ENCODE measurements at places on chromosomes 2 and 18.
A peak's percentile ranks its signal among the peaks of the same experiment; 100 is the strongest.

- no peak for DNase-seq
Measured at GRCh38 chr2:124241-124880, 78.1 kb upstream of the FAM110C start.

GRCh38 chr2:3535467-3535793 is 16.1 kb upstream of the ADI1 start:
- DNase-seq: no peak

- DNase-seq: no peak
Measured at GRCh38 chr2:148932536-148932935, 57.5 kb downstream of the KIF5C start.

DNA sequence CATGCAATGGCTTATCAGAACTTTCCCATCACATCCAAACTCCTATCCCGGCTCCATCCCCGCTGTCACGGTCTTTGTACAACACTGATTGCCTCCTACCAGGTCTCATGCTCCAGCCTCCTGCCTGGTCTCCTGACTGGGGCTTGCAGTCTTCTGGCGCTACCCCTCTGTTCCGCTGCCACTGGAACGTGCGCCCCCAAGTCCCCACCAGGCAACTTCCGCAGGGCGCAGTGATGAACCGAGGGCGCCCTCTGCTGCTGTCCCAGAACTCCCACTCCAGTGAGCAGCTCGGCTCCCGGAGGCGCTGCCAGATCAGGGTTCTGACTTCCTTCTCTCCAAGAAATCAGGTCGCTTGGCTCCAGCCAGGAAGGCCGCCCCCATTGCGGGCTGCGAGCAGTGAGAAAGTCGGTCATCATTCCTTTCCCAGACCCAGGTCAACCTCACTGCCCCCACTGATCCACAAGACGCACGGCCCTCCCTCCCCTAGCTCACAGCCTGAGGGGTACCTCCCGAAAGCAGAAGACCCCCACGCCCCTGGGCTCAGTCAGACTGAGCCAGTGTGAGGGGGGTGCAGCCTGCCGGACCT is 43.9 kb upstream of the RAB11FIP5 start:
- DNase-seq: peak; percentile 39

GRCh38 chr2:12320991-12321641 is 395.6 kb upstream of the TRIB2 start:
- no peak for DNase-seq

DNA sequence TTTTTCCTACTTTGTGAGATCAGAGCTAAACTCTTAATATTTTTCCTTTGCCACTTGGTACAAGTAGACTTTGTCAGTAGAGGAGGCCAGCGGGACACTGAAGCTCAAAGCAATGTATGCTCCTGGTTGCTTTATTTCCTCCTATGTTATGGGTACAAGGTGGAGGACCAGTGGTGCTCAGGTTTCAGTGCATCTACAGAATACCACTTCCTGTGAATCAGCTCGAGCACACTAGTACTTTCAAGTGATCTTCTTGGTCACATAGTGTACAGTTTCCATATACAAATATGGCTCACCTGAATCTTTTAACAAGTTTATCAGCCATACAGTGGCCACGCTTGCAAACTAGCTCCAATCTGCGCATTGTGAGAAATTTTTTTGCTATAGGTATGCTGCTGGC is 1674.8 kb upstream of the TMEFF2 start:
- no peak for DNase-seq

DNA sequence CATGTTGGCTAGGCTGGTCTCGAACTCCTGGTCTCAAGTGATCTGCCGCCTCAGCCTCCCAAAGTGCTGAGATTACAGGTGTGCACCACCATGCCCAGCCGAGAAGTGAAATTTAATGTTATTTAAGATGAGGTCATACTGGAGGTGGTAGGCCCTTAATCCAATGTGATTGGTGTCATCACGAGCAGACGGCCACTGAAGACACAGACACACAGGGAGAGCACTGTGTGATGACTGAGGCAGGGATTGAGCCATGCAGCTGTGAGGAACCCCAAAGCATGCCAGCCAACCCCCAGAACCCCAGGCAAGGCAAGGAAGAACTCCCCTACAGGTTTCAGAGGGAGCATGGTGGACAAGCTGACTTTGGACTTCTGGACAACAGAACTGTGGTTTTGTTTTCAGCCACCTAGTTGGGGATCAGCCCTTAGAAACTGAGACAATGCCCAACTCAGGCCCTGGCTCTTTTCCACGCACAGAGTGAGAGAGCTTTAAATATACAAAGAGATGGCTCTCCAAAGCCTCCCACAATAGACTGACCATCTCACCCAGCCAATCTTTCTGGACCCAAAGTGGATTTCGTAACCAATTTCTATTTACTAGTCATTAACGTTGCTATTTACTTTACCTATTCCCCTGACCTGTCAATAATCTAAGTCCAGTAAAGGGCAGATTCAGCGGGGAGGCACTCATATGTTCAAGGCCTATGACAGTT is 34.2 kb downstream of the TBC1D8 start:
- no peak for DNase-seq

GRCh38 chr2:199646439-199646838 is 188.7 kb upstream of the SATB2 start:
- no peak for DNase-seq

DNA sequence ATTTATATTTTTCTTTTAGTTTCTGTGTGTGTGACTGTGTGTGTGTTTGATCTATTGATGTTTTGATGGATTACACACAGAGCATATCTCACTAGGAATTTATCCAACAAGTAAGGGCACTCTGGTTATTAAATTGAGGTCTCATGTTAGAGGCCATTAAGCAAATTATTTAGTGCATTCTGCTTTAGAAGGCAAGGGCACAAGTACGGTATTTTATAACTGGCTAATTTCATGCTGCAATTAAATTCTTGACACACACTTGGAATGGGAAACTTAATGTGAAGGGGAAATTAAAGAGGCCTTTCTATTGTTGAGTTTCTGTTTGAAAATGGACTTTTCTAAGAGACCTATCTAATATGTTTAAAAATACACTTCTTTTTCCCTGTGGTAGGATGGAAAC is 25.8 kb downstream of the NYAP2 start:
- DNase-seq: no peak

- no peak for DNase-seq
Measured at GRCh38 chr2:48514348-48515003, 15.5 kb upstream of the STON1 start.

- DNase-seq: no peak
Measured at GRCh38 chr18:32767400-32767799, 5.4 kb downstream of the KLHL14 start.

GRCh38 chr2:28547906-28548600 is 52.2 kb downstream of the PLB1 start:
- no peak for DNase-seq

- DNase-seq: no peak
Measured at GRCh38 chr2:64908406-64908805, 80.8 kb upstream of the SLC1A4 start.

GRCh38 chr2:203016716-203017115 is 2.0 kb downstream of the NBEAL1 start:
- DNase-seq: no peak

GRCh38 chr2:98701230-98701629 is 29.7 kb downstream of the MGAT4A start:
- DNase-seq: no peak

GRCh38 chr2:105329197-105329554 is 359 bp downstream of the TGFBRAP1 start:
- no peak for DNase-seq

- DNase-seq: no peak
Measured at GRCh38 chr18:65436430-65436829, 314.4 kb upstream of the CDH7 start.

GRCh38 chr2:68721482-68722101 is 13.0 kb upstream of the ARHGAP25 start:
- no peak for DNase-seq

DNA sequence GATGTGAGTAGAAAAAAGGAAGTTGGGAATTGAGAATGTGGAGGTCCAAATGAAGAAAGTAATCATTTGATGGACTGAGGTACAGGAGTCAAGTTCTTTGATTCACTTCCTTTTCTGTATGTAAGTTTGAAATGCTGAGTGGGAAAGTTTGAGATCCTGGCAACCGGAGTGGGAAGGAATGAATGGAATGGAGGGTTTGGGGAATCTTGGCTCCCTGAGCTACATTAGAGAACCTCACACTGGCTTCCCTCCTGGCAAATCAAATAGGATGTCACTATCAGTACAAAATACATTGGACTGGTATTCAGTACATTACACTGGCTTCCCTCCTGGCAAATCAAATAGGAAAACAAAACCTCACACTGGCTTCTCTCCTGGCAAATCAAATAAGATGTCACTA is 9.8 kb upstream of the RNF138 start:
- no peak for DNase-seq

GRCh38 chr2:27264253-27264752 is 1.5 kb upstream of the SLC30A3 start:
- peak; percentile 42 for DNase-seq

DNA sequence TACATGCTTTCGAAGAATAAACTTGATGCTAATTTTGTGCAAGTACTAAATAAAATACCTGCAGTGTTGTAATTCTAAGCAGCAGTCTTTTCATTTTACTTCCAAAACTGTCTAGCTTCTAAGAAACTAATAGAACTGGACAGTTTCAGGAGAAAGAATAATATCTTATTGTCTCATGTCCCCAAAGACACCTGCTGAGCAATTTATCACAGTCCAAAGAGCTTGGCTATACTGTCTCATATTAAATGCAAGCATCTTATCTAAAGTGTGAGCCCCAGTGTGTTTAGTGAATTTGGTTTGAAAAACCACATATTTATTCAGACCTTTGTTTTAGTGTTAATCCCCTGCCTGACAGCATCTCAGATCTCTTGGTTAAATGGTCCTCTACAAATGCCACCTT is 374.3 kb downstream of the TMX3 start:
- DNase-seq: no peak

GRCh38 chr2:47336259-47337238 is 66.4 kb upstream of the MSH2 start:
- DNase-seq: no peak

- peak; percentile 64 for DNase-seq
Measured at GRCh38 chr2:224039080-224039769, at the start of gene SERPINE2. Gene SERPINE2, minus strand, starts transcription at chr2:224039286. Its CDS starts 37,386 bp downstream, at chr2:224001900.

GRCh38 chr2:5230855-5231254 is 461.3 kb upstream of the SOX11 start:
- no peak for DNase-seq

DNA sequence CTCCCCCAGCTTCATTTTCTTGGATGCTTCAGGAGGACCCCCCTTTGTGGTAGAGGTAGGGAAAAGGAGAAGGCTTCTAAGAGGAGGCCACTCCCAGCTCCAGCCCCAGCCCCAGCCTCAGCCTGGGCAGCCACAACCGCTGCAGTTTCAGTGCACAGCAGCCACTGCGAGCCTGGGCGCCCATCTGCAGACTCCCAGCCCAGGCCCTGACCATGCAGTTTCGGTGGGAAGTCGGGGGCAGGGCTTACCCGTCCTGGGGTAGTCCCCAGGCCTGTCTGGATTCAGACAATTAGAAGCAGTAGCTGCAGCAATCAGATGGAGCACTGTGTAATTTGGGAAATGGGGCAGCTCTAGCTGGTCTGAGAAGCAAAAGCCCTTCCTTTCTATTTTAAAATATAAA is 28.6 kb downstream of the ITM2C start:
- DNase-seq: no peak

DNA sequence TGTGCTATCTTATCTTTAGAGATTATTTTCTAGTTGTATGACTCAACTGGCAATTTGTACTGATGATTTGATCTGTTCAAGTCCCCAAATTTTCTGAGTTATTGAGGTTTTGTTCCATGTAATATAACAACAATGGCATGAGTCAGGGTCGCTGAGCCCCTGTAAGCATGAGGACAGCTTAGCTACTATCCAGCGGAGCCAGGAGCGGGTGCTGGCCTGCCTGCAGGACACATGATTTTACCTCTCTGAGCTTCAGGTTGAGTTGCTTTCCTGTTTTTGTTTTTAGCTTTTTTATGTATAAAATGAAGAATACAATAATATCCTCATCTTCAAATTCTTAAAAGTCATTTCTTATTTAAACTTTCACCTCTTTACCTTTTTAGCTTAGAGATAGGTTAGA is 561.1 kb downstream of the CNTNAP5 start:
- no peak for DNase-seq

GRCh38 chr2:9951522-9952285 is at the start of gene GRHL1:
Gene GRHL1, plus strand, starts transcription at chr2:9951693. Its CDS starts 141 bp downstream, at chr2:9951834.
- DNase-seq: peak; percentile 94

GRCh38 chr2:33284287-33284686 is 192.2 kb upstream of the RASGRP3 start:
- DNase-seq: no peak

GRCh38 chr2:38905251-38905650 is 15.6 kb downstream of the ARHGEF33 start:
- no peak for DNase-seq

DNA sequence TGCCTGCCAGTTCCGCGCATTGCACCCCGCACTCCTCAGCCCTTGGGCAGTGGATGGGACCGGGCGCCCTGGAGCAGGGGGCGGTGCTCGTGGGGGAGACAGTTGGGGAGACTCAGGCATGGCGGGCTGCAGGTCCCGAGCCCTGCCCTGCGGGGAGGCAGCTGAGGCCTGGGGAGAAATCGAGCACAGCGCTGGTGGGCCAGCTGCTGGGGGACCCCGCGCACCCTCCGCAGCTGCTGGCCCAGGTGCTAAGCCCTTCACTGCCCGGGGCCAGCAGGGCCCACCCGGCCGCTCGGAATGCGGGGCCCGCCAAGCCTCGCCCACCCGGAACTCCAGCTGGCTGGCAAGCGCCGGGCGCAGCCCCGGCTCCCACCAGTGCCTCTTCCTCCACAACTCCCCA is 488.8 kb upstream of the CHST9 start:
- no peak for DNase-seq

GRCh38 chr2:21358976-21359375 is 235.2 kb downstream of the TDRD15 start:
- no peak for DNase-seq

DNA sequence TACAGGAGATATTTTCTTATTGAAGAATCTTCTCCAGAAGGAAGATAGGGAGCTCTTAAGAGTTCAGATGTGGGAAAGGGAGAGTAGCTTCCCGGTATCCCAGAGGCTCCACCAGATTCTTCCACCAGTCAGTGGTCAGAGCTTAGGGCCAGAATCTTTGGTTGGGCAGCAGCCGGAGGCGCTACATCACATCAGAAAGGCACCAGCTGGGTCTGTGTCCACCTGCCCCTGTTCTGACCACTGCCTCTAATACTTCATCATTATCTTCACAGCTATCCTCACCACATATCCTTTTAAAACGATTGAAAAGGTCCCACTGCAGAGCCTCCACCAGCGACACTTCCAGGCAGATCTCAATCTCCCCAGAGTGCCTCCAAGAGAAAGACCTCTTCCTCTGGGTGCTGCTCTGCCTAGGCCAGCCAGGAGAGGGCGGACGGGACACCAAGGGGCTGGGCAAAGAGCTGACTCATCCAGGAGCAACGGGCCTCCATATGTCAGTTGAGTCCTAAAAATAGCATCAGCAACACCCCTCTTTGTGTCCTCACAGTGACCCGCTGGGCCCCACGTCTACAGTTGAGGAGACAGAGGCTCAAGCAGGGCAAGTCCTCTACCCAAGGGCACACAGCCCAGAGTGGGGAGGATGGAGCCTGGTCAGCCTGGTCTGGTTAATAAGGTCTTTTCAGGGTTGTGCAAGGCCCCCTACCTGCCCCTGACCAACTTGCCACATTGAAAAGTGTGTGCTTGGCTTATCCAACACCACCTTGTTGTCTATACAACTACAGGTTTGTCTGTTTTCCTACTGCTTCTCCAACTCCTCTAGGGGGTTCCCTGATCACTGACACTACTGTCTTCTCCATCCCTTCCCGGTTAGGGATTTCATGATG is 81.2 kb downstream of the ADD2 start:
- no peak for DNase-seq

GRCh38 chr18:12283666-12284065 is 24.4 kb upstream of the TUBB6 start:
- no peak for DNase-seq

- no peak for DNase-seq
Measured at GRCh38 chr18:55592572-55592971, 4.6 kb upstream of the TCF4 start.

- DNase-seq: no peak
Measured at GRCh38 chr2:5164776-5165525, 527.2 kb upstream of the SOX11 start.

All from activated T-cell treated with anti-CD3 and anti-CD28 coated beads, Interleukin-2, amount 50 U/mL, for 1 hour (primary cell).